ENCODE measurements at places on chromosomes 1 and 21. TPM values are rescaled to one million over a fixed set of nuclear protein-coding genes. Genes with fewer than 3 reads are reported as not detected.

GRCh38 chr1:179779645-179780272 is 36.7 kb downstream of the FAM163A start:
- DNase-seq = no peak

DNA sequence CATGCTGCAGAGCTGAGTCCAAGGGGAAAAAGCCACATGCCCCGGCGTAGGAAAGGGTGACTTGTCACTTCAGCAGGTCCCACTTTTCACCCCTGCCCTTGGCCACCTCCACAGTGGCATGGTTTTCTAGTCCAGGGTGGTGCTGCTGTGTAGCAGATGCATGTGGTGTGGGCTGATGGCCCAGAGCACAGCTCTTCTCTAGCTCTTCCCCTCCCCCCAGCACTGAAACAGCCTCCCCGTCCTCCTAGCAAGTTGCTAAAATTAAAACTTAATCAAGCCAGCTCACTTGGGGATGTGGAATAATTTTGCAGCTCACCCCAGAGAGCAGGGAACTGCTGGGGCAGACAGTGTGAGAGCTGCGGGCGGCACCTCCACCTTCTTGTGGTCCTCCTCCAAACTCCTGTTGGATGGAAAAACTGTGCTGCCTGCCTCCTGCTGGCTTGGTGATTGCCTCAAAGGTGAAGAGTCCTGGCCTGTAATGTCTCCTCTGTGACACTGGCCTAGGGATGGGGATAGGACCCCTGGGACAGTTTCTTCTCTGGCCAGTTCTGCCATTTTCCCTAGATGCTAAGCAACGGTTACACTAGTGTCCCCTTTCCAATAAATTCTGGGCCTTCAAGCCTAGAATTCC is 91.6 kb downstream of the RNF220 start:
- DNase-seq = no peak

GRCh38 chr1:41622859-41623732 is 138.6 kb upstream of the EDN2 start:
- DNase-seq = no peak

DNA sequence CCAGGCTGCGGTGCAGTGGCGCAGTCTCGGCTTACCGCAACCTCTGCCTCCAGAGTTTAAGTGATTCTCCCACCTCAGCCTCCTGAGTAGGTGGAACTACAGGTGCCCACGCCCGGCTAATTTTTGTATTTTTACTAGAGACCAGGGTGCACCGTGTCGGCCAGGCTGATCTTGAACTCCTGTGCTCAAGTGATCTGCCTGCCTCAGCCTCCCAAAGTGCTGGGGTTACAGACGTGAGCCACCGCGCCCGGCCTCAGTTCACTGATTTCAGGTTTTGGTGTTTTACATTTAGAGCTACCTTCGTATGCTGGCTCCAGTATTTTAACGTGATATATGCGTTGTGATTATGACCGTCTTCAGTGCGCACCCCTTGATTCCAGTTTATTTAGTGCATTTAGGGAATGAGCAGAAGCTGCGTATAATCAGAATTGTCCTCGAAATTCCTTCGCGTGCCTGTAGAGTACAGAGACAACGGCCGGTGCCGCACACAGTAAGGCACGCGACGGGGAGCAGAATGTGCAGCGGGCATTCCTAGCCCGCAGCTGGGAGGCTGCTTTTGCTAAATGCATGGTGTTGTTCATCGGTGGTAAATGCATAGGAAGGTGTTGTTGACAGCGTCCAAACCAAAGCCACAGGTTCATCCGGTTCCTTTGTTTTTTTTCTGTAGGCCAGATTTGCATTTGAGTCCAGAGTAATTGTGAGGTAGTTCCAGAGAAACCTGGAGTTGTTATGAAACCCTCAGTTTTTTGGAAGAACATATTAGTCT is 48.9 kb upstream of the DIP2A start:
- DNase-seq = no peak

DNA sequence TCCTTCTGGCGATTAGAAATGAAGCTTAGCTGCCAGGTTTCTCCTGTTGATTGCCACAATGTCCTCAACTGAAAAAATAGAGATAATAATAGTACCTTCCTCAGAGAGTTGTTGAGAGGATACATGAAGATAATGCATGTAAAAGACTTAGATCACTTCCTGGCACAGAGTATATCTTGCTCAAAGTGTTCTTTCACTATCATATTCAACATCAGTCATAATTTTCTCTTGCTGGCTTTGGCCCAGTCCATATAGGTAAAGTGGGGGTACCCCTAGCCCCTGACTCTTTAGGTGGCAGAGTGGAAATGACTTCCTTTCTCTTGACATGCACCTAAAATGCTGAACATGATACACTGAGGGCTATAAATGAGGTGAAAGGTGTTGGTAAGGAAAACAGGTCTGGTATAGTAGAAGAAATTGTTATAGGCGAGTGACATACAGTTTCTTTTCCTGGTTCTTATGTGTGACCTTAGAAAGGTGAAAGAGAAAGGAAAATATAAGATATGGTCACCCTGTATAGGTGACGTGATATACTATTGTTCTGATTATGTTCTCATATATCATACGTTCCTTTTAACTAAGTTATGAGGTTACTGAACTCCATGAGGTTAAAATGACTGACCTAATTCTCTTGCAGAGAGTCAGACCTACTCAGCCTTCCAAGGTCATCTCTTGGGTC is 209.9 kb upstream of the DEPDC1 start:
- no peak for DNase-seq

- DNase-seq = no peak
Measured at GRCh38 chr1:214698559-214698958, 95.6 kb downstream of the CENPF start.

DNA sequence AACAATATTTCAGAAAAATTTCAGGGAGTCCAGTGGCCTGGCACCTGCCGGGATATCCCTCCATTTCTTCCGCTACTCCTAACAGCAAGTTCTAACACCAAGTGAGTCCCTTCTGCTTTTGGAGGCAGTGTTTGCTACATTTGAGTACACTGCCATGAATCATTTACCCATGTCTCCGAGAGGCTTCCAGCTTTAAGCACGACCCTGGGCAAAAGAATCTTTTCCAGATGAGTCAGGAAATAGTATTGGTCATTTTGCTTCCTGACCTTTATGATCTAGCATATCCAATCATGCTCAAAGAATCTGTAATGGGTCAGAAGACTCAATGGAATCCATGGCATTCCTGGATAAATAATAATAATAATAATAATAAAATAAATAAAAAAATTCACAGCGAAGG is 60.7 kb upstream of the FMN2 start:
- no peak for DNase-seq

Gene APP
- 497 TPM for total RNA-seq

Gene AMY1B
- not detected for total RNA-seq

Gene CACHD1
- 16.7 TPM for total RNA-seq
